ENCODE measurements at places on chromosomes 7 and 10. TPM values are rescaled to one million over a fixed set of nuclear protein-coding genes. Genes with fewer than 3 reads are reported as not detected.

Gene SORBS1
- 0.42 TPM for polyA plus RNA-seq

Gene ZNF282
- 14.7 TPM for polyA plus RNA-seq

Gene PLPP4
- polyA plus RNA-seq = 0.76 TPM

Gene TIAL1
- polyA plus RNA-seq = 117 TPM

Gene HMX3
- polyA plus RNA-seq = not detected

Gene ZNF467
- polyA plus RNA-seq = 0.93 TPM

Gene INSYN2A
- polyA plus RNA-seq = not detected

Gene PSMG3
- polyA plus RNA-seq = 49.6 TPM

DNA sequence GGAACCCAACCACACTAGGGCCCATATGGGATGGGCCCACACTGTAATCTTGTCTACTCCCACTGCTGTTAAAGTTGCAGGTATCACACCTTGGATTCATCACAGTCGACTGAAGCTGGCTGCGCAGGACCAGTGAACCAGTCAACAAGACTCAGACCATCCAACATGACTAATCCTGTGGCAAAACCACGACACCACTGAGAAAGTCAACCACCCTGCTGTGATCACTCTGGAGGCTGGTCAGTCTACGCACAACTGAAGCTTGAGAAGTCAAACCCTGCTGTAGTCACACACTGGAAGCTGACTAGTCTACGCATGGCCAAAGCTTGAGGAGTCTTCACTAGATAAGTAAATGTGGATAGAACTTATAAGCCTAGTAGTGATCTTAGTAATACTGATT is 9.6 kb upstream of the CYREN start:
- DNase-seq = no peak

DNA sequence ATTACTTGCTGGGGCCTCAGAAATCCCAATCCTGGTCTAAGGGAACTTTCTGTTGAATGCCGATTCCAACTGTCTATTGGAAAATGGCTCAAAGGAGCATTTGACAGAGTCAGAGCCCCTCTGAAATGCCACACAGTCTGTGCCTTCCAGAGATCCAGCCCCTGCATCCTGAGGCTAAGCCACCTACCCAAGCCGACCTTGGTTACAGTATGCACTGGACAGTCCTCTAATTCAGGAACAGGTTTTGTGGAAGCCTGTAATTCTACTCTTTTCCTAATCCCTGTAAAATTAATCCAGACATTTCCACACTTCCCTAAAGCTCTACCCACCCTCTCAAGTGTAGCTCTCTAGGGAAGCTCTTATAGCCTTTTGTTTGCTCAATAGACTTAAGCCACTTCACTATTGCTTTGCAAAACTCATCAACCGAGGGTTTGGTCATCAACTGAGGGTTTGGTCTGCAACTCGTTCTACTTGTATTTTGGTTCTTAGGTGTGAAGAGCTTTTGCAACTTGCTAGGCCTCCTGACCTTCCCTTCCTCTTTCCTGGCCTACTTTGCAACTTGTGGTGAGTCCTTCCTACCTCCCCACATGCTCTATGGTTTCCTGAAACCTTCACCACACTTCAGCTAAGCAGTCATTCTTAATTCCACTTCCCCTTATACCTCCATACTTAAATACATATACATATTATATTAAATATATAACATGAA is 364.8 kb downstream of the SFMBT2 start:
- no peak for DNase-seq

DNA sequence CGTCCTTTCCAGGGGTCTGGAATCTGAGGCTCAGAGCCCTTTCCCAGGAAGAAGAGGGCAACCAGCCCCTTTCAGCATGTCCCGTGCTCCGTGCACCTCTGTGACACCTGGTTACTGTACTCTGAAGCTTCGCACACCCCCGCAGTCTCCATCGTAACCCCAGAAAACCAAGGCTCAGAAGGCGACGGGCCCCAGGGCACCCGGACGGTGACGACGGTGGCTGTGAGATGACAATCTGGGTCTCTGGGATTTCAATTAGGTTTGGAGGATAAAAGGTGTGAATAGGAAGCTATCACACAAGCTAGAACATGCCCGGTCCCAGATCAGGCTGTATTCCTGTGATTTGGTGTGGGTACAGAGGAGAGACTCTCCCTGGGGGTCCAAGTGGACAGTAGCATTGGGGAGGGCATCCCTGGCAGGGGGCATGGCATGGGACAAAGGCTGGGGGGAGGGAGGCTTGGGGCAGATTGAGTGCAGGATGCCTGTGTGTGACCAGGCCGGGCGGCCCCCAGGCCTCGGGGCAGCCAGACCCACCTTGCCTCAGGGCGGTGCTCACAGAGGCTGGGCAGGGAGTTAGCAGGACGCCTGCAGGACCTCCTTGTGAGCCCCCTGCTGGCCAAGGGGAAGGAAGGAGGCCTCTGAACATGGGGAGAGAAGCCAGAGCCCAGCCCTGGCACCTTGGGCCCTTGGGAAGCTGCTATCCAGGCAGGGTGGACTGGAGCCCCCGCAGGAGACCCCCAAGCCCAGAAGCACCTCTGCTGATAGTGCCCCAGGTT is 23.4 kb upstream of the PSMG3 start:
- DNase-seq = no peak

DNA sequence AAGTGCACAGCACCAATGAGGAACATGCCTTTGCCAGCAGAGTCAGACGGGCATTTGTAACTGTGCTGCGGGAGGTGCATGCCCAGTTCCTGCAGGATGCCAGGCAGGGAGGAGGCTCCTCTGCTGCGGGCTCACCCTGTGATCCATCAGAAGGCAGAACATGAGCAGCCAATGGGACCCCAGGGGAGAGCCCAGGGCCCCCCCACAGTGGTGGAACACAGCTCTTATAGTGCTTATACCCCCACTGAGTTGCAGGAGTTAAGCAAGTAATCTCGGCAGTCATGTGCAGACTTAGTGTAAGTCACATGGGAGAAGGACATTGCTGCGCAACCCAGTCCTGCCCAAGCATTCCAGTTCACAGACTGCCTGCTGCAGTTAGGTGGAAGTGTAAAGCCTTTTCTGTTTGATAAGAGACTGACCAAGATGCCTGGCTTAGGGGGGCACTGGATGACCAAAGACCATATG is 120.3 kb upstream of the TMEM106B start:
- DNase-seq = no peak

GRCh38 chr10:59829601-59830000 is 76.3 kb upstream of the MRLN start:
- DNase-seq = no peak

DNA sequence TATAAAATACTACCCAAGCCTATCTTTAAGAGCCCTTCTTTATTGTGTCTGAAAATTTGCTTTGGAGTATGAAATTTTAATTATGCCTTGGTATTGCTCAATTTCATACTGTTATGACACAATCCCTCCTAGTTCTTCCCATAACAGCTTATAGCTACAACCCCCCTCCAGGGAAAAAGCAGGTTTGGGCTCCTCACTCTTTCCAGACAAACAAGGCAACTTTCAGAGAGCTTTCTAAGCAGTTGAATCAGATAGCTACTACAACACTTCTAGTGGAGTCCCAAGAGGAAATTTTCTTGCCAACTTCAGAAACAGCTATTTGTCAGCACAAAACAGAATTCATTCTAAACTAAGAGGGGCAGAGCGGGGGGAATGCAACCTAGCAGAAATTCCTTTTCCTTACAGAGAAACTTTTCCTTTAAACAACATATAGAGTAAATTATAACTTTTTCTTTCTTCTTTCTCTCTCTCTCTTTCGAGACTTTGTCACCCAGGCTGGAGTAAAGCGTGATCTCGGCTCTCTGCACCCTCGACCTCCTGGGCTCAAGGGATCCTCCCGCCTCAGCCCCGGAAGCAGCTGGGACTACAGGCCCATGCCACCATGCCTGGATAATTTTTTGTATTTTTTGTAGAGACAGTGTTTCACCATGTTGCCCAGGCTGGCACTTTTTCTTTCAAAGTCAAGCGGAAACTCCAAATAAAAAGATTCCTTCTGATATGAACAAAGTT is 26.0 kb upstream of the JMJD1C start:
- peak; percentile 36 for DNase-seq

GRCh38 chr10:35887685-35888084 is 245.6 kb upstream of the FZD8 start:
- peak; percentile 71 for DNase-seq

DNA sequence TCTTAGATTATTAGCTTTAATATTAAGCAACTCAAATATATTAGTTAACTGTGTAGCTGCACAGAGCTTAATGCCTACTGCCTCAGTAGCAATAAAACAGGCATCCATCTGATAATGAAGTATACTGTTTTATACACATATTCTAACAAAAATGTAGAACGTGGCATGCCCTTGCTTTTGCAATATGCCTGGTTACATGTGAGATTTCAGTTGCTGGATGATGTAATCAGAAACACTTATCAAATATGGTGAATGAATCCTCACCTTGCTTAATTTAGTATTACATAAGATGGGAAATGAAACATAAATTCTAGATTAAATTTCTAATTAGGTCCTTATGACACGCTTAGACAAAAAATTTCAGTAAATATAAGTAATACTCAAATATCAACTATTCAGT is 8.0 kb downstream of the DNAJC1 start:
- DNase-seq = no peak

- no peak for DNase-seq
These were observed 7.2 kb upstream of the REPIN1 start for GRCh38 chr7:150361402-150361801.

DNA sequence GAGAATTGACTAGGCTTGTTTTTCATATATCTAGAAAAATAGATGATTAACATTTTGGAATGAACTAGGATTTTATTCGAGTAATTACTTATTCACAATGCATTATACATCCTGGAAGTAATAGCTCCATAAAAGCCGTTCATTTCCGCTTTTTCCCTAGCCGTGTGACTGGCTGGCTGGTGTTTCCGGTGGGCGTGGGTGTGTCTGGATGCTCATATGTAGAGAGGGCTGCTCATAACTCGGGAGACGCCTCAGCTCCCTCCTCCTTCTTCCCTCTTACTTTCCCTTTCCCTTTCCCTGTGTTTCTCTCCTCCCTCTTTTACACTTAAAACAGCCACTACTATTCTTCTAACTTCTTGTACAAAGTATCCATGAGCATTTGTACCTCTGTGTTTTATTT is 187.7 kb upstream of the VSTM2A start:
- no peak for DNase-seq

Data from keratinocyte (primary cell).